ENCODE measurements at places on chromosomes 4 and X.

- no peak for DNase-seq
These were observed 76.2 kb downstream of the WFS1 start for GRCh38 chr4:6345866-6346265.

DNA sequence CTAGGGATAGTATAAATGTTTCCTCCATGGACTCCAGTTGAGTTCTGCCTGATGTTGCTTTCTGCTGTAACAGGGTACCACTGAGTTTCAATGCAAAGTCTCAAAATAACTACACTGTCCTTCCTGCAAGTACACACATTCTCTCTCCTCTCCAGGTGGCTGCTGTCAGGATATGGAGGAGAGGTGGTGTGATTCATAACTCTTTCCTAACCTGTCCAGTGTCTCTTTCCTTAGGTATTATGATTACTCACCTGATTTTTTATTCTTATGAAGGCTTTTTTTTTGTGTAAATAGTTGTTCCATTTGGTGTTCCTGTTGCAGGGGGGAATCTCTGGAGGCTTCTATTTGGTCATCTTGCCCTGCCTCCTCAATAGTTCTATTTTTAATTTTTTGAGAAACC, 39.8 kb upstream of the POF1B start:
- DNase-seq = no peak

- DNase-seq = no peak
These were observed 52.2 kb downstream of the SPATA18 start for GRCh38 chr4:52103319-52103718.

DNA sequence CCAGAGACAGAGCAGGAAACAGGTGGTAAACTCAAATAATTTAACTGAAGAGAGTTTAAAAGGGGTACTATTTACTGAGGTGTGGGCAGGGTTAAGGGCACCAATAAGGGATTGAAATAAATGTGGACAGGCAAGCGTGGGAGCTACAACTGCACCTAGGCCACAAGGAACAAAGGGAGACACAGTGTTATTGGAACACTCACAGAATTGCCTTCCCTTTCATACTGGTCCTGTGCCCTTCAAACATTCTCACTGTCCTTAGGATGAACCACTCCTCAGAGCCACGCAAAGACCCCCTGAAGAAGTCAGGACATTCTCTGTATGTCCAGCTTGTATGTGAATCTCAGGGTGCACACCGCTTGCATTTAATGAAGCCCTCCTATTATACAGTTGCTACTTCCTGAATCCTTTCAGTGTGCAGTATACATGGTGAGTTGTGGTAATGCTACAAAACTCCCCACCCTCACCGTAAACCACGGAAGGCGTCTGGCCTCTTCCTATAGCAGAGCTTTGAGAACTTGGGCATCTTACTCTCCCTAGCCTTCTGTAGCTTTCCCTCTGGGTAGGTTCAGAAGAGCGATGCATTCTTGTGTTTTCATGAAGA, 9.6 kb upstream of the MRPL1 start:
- DNase-seq = peak; percentile 42

DNA sequence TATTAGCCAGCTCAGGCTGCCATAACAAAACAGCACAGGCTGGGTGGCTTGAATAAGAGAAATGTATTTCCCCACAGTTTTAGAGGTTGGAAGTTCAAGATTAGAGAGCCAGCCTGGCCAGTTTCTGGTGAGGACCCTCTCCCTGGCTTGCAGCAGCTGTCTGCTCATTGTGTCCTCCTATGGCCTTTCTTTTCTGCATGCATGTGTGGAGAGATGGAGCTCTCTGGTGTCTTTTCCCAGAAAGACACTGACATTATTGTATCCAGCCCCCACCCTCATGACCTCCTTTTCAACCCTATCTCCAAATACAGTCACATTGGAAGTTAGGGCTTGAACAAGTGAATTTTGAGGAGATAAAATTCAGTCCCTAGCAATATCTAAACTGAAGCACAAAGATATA, 263.8 kb upstream of the PABPC4L start:
- DNase-seq = no peak
